ENCODE measurements at places on chromosomes 6 and 20. TPM values are rescaled to one million over a fixed set of nuclear protein-coding genes. Genes with fewer than 3 reads are reported as not detected.

The HS3ST5 gene
- total RNA-seq = not detected

The RIPOR3 gene
- total RNA-seq = 3.4 TPM

The LY6G6C gene
- total RNA-seq = not detected

The PGC gene
- 0.33 TPM for total RNA-seq

The CDSN gene
- not detected for total RNA-seq

The PYGB gene
- 92.8 TPM for total RNA-seq

The RAB44 gene
- 0.66 TPM for total RNA-seq

The PLN gene
- 232 TPM for total RNA-seq

The SLC26A8 gene
- total RNA-seq = 0.26 TPM

DNA sequence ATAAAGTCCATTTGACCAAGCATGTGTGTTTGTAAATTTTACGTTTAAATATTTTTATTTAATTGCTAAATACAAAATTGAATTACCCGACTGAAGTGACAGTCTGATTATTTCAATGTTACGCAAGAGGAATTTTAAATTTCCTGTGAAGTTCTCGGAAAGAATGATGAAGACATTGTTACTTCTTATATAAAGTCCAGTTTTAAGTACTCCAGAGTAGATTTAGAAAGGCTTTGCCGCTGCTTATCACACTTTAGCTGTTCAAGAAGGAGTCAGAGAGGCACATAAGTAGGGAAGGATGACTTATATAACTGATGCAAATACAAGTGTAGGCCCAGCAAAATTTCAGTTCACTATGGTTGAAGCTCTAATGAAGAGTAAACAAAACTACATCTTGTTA, 265.1 kb upstream of the CITED2 start:
- H3K27me3 ChIP-seq = no peaks in the 10 kb centered on the region
- H3K36me3 ChIP-seq = no peaks in the 10 kb centered on the region
- DNase-seq = no peak
- no peak overlapping the region for H3K4me3 ChIP-seq
- no peaks in the 10 kb centered on the region for H3K4me1 ChIP-seq

DNA sequence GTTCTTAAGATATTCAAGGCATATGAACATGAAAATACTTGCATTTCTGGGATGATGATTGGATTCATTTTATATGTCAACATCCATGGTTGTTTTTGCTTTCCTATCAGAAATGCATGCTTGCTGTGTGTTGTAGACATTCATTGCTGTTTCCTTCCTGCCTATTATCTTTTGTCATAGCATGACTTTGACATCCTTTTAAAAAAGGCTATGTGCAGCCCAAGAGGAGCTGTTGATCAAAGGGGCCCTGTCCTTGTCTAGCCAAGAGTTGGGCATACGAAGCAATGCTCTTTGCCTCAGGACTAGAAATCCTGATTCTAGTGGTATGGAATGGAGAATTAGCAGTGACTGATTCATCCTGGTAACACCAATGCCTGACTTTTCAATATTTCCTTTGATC, 143.1 kb downstream of the RNF144B start:
- H3K4me3 ChIP-seq = no peak overlapping the region
- H3K4me1 ChIP-seq = no peaks in the 10 kb centered on the region
- H3K27ac ChIP-seq = no peak overlapping the region
- peaks cover 2% of the 10 kb centered on the region for H3K27me3 ChIP-seq
- DNase-seq = no peak

DNA sequence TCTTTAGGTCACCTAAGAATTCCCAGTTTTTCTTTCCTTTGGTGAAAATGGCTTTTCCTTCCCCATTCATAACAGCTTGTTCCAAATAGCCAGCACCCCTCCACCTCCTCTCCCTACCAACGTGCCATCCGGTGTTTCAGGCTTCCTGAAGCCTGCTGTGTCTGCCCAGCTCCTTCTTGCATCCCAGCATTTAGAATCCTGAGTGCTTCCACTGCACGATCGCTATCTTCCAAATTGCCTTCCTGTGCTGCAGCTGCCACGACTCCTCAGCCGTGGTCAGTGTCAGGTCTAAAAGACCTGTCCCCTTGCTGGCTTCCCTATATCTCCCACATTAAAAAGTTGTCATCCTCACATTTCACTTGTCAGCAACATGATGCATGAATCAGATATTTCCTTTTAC, 550.3 kb upstream of the JARID2 start:
- no peak overlapping the region for H3K27ac ChIP-seq
- no peak overlapping the region for H3K4me3 ChIP-seq
- no peaks in the 10 kb centered on the region for H3K36me3 ChIP-seq

DNA sequence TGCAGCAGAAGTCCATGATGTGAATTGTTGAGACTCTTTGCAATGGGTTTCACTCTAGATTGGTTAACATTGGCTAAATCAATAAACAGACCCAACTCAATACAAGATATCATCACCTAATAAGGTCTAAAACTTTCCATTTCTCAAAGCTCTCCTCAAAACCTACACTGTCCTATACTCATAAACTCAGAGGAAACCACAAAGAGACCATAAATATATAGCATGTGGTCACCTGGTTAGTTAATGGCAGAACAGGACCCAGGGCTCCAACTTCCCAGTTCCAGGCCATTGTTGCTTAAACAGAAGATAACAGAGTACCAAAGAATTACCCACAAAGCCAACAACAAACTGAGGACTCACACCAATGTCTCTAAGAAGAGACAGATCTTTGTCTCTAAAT, 12.0 kb downstream of the RTN4IP1 start:
- H3K27ac ChIP-seq = no peak overlapping the region
- no peak overlapping the region for H3K4me3 ChIP-seq
- no peaks in the 10 kb centered on the region for H3K4me1 ChIP-seq

DNA sequence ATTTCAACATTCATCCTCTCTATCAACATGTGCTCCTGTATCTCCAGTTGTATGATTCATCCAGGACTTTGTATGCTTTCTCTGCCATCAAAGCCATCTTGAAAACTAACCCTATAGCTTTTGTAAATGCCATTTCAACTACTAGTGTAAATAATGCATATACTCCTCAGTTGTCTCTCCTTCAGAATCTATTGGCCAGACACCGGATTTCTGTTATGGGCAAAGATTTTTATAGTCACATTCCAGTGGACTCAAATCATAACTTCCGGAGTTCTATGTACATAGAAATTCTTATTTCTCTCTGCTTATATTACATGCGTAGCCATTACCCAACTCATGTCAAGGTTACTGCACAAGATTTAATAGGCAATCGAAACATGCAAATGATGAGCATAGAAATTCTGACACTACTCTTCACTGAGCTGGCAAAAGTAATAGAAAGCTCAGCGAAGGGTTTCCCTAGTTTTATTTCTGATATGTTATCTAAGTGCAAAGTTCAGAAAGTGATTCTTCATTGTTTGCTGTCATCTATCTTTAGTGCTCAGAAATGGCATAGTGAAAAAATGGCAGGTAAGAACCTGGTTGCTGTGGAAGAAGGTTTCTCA, 54.8 kb downstream of the PGM3 start:
- H3K27me3 ChIP-seq = no peaks in the 10 kb centered on the region
- H3K4me1 ChIP-seq = no peaks in the 10 kb centered on the region
- no peak overlapping the region for H3K27ac ChIP-seq
- no peak overlapping the region for H3K4me3 ChIP-seq

DNA sequence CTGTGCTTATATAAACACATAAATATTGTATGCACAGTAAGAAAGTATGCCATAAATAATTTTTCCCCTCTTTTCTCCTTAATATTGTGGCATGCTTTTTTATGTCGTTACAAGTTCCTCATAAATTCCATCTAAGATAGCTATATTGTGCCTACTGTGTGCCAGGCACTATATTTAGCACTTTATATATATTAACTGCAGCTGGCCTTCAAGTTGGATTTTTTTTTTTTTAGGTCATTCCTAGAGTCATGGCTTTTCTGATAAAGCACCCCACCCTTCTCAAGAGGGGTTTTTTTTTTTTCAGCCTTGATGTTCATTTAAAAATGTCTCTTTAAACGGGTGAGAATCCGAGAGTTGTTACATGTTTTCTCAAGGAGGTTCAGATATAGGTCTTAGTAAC, 42.8 kb upstream of the RNF8 start:
- H3K27ac ChIP-seq = no peak overlapping the region
- no peak overlapping the region for H3K4me3 ChIP-seq
- no peaks in the 10 kb centered on the region for H3K36me3 ChIP-seq
- H3K27me3 ChIP-seq = no peaks in the 10 kb centered on the region
- no peaks in the 10 kb centered on the region for H3K4me1 ChIP-seq

DNA sequence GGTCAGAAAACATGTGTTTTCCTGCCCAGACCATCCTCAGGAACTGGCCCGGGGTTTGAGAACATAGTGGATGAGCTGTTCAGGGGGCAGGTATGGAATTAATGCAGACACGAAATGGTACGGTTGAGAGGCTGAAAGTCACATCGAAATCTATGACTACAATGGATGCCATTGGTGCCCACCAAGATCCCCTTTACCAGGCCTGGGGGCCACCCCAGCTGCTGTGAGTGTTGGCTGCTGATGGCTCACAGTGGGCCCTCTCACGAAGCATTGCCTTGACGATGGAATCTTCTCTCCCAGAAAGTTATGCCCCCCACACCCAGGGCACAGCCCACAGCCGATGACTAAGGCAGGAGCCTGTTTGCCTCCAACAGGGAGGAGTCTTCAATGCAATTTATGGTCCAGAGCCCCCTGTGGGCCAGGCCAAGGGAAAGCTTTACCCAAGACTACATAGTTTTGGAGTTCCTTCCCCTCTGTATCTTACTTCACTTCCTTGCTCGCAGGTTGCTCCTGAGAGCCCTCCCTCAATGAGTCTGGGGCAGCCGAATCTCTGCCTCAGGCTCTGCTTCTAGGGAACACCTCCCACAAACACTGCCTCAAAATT, 92.6 kb downstream of the BFSP1 start:
- no peak overlapping the region for H3K4me3 ChIP-seq
- no peaks in the 10 kb centered on the region for H3K36me3 ChIP-seq
- H3K27me3 ChIP-seq = no peaks in the 10 kb centered on the region
- no peak overlapping the region for H3K27ac ChIP-seq
- no peaks in the 10 kb centered on the region for H3K4me1 ChIP-seq

- H3K27ac ChIP-seq = no peak overlapping the region
- DNase-seq = no peak
- no peaks in the 10 kb centered on the region for H3K27me3 ChIP-seq
Observed at GRCh38 chr6:53104916-53105315, 39.7 kb downstream of the FBXO9 start.

DNA sequence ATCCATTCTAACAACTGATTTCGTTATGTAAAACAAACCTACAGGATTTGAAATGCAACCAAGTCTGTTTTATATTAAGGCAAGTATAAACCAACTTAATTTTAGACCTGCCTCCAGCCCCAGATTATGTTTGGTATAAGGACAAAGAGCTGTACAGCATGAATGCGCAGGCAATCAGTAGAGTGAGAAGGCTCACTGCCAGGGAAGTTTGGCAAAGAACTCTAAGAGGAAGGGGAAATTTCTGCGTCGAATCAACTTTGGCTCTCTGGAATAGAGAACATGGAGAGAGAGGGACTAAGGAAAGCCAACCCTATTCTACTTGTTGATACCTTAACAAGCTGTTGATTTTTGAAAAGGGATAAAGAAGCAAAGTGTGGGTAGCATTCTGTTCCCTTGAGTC, 96.9 kb upstream of the FOXO3 start:
- no peaks in the 10 kb centered on the region for H3K27me3 ChIP-seq
- no peak for DNase-seq
- H3K36me3 ChIP-seq = no peaks in the 10 kb centered on the region
- H3K4me1 ChIP-seq = no peaks in the 10 kb centered on the region

All from aorta (tissue), 5 donors.